ENCODE measurements at places on chromosomes 1 and 21.

- no peak for DNase-seq
These were observed 21.9 kb downstream of the ZYG11B start for GRCh38 chr1:52748119-52748518.

GRCh38 chr1:196302981-196303380 is 305.3 kb downstream of the KCNT2 start:
- DNase-seq: no peak

- DNase-seq: no peak
These were observed 40.9 kb downstream of the RGS5 start for GRCh38 chr1:163161841-163162240.

DNA sequence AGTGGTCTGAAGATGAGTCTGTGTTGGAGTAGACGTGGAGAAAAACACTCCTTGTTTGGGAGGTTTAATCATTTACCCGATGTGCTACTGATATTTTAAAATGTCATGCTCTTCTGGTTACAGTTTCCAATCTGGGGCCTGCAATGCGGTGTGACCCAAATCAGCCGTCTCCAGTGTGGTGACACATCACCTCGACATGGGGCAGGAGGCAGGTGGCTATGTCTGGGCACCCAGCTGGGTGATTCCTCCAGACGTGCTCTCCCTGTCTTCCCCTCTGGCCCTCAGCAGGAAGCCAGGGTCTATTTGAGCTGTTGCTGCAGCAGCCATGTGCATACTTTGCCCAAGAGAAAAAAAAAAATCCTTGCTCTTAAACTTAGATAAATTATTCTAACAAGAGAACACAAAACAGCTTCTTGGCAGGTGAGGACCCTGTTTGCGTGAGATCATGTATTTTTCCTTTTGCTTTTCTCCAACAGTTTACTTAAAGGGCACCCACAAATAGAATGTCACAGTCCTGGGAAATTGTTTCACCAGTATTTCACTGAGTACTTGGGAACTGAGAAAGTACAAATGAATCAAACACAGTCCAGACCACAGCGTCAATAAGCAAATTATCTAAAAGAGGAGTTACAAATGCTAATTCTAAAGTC is 38.9 kb upstream of the MAP10 start:
- no peak for DNase-seq

Data from activated CD4-positive, alpha-beta T cell treated with anti-CD3 and anti-CD28 coated beads, Interleukin-2, amount 50 U/mL, for 1 hour (primary cell).